ENCODE measurements at places on chromosomes 11 and 22. TPM values are rescaled to one million over a fixed set of nuclear protein-coding genes. Genes with fewer than 3 reads are reported as not detected.

GRCh38 chr22:33918676-33919365, 1.5 kb downstream of the LARGE1 start:
- no peak for DNase-seq

DNA sequence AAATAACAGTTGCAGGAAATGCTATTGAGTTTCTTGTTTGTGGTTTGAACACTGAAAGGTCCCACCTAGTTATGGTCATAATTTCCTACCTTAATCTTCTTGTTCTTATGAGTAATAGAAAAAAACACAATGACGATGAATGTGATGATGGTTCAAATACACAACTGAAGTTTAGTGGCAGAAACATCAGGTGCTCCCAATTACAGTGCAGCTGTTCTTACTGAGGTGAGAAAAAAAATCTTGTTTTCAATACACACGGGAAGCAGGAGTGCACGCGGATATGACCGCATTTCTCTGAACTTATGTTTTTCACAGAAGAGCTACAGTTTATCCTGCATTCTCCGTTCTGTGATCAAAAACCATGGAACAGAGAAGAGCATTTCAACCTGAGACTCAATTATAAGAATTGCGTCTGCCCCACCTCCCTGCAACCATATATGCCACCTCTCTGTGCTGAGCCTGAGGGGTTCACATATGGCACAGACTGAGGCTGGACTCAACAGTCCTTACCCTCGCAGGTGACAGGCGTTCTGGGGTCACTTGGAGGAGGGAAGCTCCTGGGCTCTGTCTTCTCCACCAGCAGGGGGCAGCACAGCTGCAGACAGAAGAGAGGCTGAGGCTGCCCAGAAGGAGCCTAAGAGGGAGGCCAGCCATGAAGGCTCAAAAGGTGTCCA, 99.7 kb upstream of the IGLL5 start:
- peak; percentile 68 for DNase-seq

- DNase-seq, result peak; percentile 20
Measured at GRCh38 chr11:109309153-109309552, 112.8 kb upstream of the C11orf87 start.

DNA sequence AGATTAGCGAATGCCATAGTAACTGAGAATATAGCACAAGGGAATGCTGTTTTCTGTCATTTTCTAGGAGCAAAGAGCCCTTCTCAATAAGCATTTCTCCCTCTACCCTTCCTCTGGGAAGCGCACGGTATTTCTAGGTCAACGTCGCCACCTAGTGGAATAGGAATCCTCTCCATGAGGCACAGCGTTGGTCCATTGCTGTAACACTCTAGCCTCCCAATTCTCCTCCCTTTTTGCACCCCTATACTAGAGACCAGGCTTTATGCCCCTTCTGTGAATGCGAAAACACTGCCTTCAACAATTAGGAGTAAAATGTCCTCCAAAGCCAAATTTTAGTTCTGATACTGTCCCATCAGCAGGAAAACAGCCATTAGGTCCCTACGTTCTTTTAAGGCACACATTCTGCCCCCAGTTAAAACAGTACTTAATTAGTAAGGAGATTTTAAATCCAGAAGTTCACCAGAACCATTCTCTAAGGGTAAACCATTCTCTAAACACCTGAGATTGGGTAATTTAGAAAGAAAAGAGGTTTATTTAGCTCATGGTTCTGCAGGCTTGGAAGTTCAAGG, 12.8 kb upstream of the HYLS1 start:
- DNase-seq, result peak; percentile 83

GRCh38 chr11:19594326-19594725, 118.3 kb upstream of the NAV2 start:
- DNase-seq, result peak; percentile 55

GRCh38 chr11:105734426-105734825, 124.6 kb downstream of the GRIA4 start:
- no peak for DNase-seq

GRCh38 chr11:17405232-17406005, 17.0 kb upstream of the KCNJ11 start:
- DNase-seq, result peak; percentile 69

DNA sequence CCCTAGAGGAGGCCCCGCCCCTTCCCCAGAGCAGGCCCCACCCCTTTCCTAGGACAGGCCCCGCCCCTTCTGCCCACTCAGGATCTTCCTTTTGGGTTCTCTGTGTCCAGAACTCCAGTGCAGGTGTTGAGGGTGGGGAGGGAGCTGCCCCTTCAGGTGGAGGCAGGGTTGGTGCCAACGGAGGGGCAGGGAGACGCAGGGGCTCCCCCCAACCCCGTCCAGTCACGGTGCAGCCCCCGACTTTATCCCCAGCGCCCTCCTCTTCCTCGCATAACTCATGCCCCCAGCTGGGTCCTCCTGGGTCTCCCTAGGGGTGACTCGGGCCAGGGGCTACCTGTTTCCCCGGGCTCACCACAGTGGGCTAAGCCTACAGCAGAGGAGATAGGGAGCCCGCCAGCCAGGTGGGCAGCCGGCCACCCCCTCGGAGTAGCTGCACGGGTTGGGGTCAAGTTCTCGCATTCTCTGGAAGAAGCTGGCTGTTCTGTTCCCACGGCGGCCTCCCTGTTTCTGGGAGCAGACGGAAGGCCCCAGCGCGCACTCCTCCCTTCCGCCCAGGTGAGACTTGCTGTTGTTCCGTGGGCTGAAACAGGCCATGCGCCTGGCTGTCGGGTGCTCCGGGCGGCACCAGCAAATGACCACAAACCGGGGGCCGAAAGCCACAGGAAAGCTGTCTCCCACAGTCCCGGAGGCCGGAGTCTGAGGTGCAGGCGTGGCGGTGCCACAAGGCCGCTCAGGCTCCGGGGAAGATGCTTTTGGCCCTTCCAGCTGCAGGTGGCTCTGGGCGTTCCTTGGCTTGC, 38.9 kb downstream of the MUC2 start:
- DNase-seq, result no peak

- no peak for DNase-seq
Measured at GRCh38 chr11:45104790-45105084, 41.7 kb upstream of the PRDM11 start.

DNA sequence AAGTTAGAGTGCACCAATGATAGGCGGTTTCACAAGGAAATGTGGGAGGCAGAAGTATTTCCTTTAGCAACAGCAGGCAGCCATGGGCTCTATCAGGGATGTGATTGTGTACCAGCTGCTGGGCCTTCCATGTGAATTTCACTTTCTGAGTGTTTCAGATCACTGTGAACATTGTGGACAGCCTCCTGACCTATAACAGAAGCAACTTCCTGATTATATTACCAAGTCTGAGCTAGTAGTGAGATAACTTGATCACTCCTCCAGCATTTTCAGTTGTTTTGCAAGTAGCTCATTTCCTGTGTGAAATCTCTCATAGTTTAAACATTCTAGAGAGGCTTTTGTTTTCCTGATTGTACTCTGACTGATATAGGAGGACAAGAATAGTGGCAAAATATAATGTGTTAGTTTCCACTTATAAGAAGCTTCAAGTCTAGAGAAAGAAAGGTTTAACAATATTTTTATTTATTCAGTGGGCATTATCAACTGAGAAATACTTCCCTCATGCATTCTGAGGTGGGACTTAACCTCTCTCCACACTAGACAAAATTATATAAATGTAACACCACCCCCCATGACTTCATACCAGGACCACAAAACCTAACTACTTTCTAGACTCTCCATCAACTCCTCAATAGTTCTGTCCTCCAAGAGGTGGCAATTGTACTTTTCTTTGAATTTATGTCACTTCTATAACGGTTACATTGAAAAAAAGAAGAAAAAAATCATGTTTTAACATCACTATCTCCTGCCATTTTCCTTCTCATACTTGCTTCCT, 184.2 kb upstream of the LUZP2 start:
- DNase-seq, result peak; percentile 1

GRCh38 chr11:128497061-128497775, 90.1 kb downstream of the ETS1 start:
- peak; percentile 97 for DNase-seq

GRCh38 chr11:117483372-117483771, 155.7 kb downstream of the CEP164 start:
- DNase-seq, result no peak

- no peak for DNase-seq
Measured at GRCh38 chr11:4658629-4659445, 15.1 kb downstream of the OR51E1 start.

- DNase-seq, result no peak
Measured at GRCh38 chr11:50075856-50076255, 43.2 kb downstream of the OR4C45 start.

- DNase-seq, result no peak
Measured at GRCh38 chr11:134086376-134086775, 17.5 kb downstream of the JAM3 start.

AGBL2 gene
- 0.63 TPM for total RNA-seq

CNGA4 gene
- not detected for total RNA-seq

PRODH gene
- not detected for total RNA-seq

SORL1 gene
- 0.76 TPM for total RNA-seq

ENTHD1 gene
- total RNA-seq, result not detected

NNMT gene
- 809 TPM for total RNA-seq

KMT5B gene
- total RNA-seq, result 25.9 TPM

Measured in GM23248 (cell line).